Glutamatergic neuron (in vitro differentiated cells): ENCODE measurements at places on chromosomes 4 and X. TPM values are rescaled to one million over a fixed set of nuclear protein-coding genes. Genes with fewer than 3 reads are reported as not detected.

BRS3 gene
- total RNA-seq = not detected

MFAP3L gene
- 8.4 TPM for total RNA-seq

RAI2 gene
- 1.4 TPM for total RNA-seq

- DNase-seq = no peak
- no peak overlapping the region for H3K4me3 ChIP-seq
- H3K27me3 ChIP-seq = no peaks in the 10 kb centered on the region
Measured at GRCh38 chr4:92497141-92497540, 193.4 kb downstream of the GRID2 start.

GRCh38 chr4:158033416-158034120 lies 139.3 kb downstream of the GASK1B start:
- H3K36me3 ChIP-seq = peaks cover 4% of the 10 kb centered on the region
- H3K27ac ChIP-seq = no peak overlapping the region
- no peak overlapping the region for H3K4me3 ChIP-seq
- DNase-seq = no peak

DNA sequence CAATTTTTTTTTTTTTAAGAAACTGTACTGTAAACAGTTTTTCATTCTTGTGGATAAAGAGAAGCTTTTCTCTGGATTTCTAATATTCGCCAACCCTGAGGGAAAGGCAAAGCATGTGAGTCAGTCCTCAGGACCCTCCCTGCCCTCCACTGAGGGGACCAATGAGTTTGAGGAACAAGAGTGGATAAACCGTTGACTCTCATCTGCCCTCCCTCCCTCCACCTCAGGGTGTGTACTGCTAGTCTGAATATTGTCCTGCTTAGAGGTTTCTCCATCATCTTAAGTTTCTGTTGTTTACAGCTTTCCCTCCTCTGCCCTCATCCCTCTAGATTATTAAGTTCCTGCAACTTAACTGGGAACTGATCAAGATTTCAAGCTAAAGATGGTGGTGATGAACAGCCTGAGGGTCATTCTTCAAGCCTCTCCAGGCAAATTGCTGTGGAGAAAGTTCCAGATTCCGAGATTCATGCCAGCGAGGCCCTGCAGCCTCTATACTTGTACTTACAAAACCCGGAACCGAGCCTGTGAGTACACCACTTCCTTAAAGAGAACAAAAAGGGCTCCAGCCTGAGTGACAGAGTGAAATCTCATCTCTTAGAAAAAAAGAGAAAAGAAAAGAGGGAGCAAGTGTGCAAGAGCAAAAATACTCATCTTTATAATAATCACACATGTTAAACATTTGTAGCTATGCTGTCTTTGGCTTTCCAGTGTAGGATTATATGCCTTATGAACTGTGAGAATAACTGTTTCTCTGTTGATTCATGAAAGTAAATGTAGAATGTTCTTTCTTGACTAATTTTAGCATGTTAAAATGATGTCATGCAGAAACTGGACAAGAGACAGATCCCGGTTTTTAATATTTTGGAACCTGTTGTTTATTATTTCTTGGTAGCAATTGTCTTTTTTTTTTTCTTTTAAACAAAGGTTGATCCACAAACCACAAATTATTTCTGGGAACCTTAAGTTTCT lies 11.9 kb downstream of the CA5B start:
- no peak for DNase-seq
- no peak overlapping the region for H3K27ac ChIP-seq
- no peak overlapping the region for H3K4me3 ChIP-seq
- H3K36me3 ChIP-seq = no peaks in the 10 kb centered on the region

- H3K27me3 ChIP-seq = peaks cover 23% of the 10 kb centered on the region
- no peaks in the 10 kb centered on the region for H3K36me3 ChIP-seq
- peak overlapping the region; percentile 59 for H3K27ac ChIP-seq
Measured at GRCh38 chr4:139919521-139919920, 234.5 kb downstream of the MAML3 start.
